Stimulated activated CD4-positive, alpha-beta T cell treated with anti-CD3 and anti-CD28 coated beads, Interleukin-15, amount 100 ng/mL, for 1 hour (primary cell): ENCODE measurements at places on chromosomes 12 and 14.

DNA sequence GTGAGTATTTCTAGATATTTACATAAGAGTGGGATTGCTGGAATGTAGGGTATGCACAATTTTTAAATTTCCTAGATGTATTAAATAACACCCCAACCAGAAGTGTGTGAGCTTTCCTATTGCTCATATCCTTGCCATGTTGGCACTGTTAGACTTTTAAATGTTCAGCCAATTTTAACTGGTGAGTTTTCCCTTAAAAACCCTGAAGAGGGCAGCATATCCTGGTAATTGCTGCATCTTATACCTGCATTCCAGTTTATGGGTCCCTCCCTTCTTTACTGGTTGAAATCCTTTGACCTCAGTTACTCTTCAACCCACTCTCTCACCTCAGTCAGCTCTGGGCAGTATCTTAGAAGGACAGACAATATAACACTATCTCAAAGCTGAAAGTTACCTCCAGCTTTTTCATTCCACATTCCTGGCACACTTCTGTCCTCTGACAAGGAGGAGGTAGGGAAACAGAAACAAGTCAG, 270.6 kb downstream of the PAWR start:
- no peak for DNase-seq

GRCh38 chr14:91891721-91892220, 24.4 kb upstream of the TC2N start:
- DNase-seq, result no peak

DNA sequence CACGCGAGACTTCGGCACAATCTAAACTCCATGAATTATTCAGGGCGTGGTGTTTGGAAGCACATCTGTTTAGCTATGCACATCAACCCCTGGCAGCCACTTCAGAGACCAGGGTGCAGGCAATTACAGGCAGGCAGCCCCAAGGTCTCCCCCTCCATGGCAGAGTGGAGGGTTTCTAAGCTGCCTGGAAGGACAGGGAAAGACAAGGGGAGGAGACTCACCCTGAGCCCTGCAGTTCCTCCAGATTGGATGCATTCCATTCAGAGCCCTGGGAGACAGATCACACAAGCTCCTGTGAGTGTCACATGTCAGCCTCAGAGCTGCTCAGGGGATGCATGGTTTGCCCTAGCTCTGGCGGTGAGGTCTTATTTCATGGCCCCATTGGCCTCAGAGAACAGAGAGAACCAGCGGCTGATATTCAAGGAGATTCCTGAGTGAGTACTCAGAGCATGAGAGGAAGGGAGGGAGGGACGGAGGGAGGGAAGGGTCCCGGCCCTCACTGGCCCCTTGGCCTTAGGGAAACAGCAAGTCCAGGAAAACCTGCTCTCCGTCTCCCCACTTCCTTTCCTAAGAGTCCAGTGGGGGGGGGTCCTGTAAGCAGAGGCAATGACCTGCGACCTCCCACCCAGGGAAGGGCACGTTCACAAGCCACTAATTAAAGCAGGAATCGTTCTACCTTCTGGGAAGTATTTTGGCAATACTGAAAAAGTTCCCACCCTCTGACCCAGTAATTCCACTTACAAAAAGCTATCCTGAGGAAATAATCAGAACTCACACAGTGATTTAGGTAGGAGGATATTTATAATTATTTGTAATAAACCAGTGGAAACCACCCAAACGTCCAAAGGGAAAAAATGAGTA, 55.1 kb downstream of the SSH1 start:
- no peak for DNase-seq

- no peak for DNase-seq
Observed at GRCh38 chr12:92502417-92503028, 200.3 kb upstream of the PLEKHG7 start.

DNA sequence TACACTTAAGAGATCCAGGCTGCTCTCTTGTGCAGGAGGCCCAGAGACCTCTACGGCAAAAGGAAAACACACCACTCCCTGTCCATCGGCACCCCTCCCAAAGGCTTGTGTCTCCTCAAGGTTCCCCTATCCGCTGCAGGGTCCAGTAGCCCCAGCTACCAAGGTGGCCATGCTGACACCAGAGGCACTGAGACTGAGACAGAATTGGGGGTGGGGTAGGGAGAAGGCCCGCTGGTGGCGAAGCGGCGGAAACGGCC, 590 bp downstream of the DDIT3 start:
- peak; percentile 9 for DNase-seq

GRCh38 chr12:459430-460258, at the start of gene B4GALNT3:
Gene B4GALNT3, plus strand, starts transcription at chr12:459939. Its CDS starts 438 bp downstream, at chr12:460377.
- no peak for DNase-seq

- DNase-seq, result no peak
Observed at GRCh38 chr12:104799458-104799857, 158.6 kb downstream of the SLC41A2 start.

DNA sequence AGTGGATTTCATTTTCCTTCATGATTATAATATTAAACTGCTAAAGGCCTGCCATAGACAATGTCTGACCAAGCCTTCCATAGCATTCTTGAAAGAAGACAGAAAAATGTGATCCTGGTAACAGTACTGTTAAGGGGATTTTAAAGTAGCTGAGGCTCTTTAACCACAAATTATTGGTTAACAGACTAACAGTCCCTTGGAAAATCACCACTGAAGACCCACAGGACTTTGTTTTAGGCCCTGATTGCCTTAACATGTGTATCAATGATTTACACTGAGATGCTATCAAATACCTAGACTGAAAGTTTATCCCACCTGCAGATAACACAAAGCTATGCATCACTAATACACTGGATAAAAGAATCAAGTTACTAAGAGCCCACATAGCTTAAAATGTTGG, 6.0 kb downstream of the KRT79 start:
- DNase-seq, result no peak

- no peak for DNase-seq
Observed at GRCh38 chr12:19855851-19856250, 416.6 kb downstream of the AEBP2 start.

DNA sequence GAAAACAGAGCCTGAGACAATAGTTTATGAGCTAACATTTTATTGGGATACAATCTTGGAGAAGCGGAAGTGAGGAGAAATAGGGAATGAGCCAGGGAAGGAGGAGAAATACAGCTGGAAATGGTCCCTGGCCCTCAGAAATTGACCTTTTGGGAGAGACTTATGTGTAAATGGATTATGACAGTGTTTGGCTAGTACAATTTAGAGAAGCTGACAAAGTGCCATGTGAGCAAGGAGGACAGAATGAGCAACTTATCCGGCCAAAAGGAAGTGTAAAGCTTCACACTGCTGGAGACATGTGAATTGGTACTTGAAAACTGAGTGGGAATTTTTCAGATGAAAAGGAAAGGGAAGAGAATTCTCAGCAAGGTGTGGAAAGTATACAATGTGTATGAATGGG, 2.9 kb downstream of the GLIPR1 start:
- DNase-seq, result no peak

- no peak for DNase-seq
Observed at GRCh38 chr12:33438851-33439586, 600 bp downstream of the SYT10 start.

GRCh38 chr12:128644664-128645296, 179.0 kb downstream of the SLC15A4 start:
- DNase-seq, result no peak

- no peak for DNase-seq
Observed at GRCh38 chr12:124170760-124171159, 124.1 kb upstream of the RFLNA start.

DNA sequence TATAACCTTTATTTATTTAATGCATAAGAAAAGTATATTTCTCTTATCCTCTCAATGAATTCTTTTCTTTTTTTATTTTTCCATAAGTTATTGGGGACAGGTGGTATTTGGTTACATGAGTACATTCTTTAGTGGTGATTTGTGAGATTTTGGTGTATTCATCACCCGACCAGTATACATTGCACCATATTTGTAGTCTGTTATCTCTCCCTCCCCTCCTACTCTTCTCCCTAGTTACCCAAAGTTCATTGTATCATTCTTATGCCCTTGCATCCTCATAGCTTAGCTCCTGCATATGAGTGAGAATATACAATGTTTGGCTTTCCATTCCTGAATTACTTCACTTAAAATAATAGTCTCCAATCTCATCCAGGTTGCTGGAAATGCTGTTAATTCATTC, 1900.0 kb upstream of the SEL1L start:
- no peak for DNase-seq

GRCh38 chr12:124551268-124552144, 15.9 kb downstream of the NCOR2 start:
- DNase-seq, result no peak

DNA sequence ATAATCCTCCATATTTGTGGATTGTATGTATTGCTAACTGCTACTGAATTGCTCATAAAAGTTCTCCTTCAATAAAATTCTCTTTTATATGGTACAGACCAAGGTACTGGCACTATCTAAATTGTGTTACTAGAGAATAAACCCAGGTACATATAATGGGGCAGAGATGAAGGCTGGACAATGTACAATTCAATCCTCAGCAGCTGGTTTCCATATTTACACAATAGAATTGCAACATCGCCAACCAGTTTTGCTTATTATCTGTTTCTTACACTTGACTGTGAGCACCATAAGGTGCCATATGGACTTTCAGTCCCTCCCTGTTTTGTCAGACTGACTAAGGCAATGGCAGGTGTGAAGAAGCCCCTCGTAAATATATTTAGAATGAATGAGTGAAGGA, 18.1 kb downstream of the KITLG start:
- DNase-seq, result no peak

GRCh38 chr12:56118688-56119357, 757 bp downstream of the ZC3H10 start:
- DNase-seq, result no peak

- DNase-seq, result no peak
Observed at GRCh38 chr14:69635981-69636639, 24.7 kb downstream of the SUSD6 start.

DNA sequence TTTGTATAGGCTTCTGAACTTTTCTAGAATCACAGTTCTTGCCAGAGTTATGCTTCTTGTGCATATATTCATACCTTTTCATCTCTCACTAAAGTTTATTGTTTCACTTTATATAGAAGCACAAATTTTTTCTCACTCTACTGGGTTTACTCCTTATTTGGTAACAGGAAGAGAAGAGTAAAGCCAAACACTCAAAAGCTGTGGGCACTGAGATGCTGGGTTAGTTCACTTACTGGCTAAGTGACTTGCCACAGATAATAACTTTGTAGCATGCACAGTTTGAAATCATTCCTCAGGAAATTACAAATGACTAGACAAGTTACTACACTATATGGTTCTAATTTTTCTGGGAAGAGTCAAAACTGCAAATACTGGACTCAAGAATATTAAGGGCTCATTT, 7.8 kb downstream of the HIGD1C start:
- no peak for DNase-seq

DNA sequence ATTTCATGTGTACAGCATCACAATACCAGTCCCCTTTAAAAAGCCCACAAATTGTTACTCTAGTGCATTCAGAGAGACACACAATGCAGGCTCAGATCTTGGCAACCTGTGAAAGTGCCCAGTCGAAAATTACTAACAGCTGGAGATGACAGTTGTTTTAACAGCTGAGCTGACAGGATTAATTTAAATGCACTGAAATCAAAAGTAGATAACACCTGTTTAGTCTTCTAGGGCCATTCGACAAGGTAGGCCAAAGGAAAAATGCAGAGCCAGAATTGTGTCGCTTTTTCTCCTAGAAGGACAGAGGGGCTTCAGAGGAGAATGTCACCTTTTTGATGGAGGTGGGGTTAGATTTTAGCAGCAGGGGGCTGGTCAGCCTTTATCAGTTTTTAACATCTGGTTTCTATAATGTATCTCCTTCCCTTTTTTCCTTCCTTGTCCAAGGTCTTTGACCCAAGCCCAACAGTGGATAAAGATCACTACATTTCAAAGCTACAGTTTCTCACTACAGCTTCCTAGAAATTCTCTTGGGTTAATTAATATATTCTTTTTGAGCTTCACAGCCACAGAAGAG, 139.1 kb downstream of the SOX5 start:
- no peak for DNase-seq
